ENCODE measurements at places on chromosomes 2 and 18. TPM values are rescaled to one million over a fixed set of nuclear protein-coding genes. Genes with fewer than 3 reads are reported as not detected.

LGALSL gene
- total RNA-seq = 3.1 TPM

REL gene
- total RNA-seq = 4.6 TPM

CYP26B1 gene
- 0.33 TPM for total RNA-seq

CTAGE1 gene
- total RNA-seq = not detected

KCNG2 gene
- not detected for total RNA-seq

SERPINB7 gene
- total RNA-seq = 136 TPM

FOXI3 gene
- not detected for total RNA-seq

STAT4 gene
- total RNA-seq = 0.55 TPM

LCT gene
- under 0.01 TPM for total RNA-seq

OXER1 gene
- not detected for total RNA-seq

EVA1A gene
- 35.9 TPM for total RNA-seq

CARF gene
- 4.0 TPM for total RNA-seq

POTEC gene
- not detected for total RNA-seq

SLC9A4 gene
- not detected for total RNA-seq

Measured in uterine smooth muscle cell (primary cell).